ENCODE measurements at places on chromosomes 13 and 19. TPM values are rescaled to one million over a fixed set of nuclear protein-coding genes. Genes with fewer than 3 reads are reported as not detected.

The ZNF570 gene
- 11.8 TPM for total RNA-seq

The ELL gene
- total RNA-seq: 27.7 TPM

The ZNF28 gene
- 16.9 TPM for total RNA-seq

The SYCN gene
- total RNA-seq: not detected

The ZNF560 gene
- 0.11 TPM for total RNA-seq

The GAPDHS gene
- total RNA-seq: not detected

The LAIR2 gene
- not detected for total RNA-seq

The MBNL2 gene
- total RNA-seq: 37.5 TPM

The CILP2 gene
- 0.67 TPM for total RNA-seq

Measured in mammary epithelial cell (primary cell).